ENCODE measurements at places on chromosomes 4 and X.

GRCh38 chr4:10118048-10119004 lies 1.7 kb upstream of the WDR1 start:
- DNase-seq = no peak

DNA sequence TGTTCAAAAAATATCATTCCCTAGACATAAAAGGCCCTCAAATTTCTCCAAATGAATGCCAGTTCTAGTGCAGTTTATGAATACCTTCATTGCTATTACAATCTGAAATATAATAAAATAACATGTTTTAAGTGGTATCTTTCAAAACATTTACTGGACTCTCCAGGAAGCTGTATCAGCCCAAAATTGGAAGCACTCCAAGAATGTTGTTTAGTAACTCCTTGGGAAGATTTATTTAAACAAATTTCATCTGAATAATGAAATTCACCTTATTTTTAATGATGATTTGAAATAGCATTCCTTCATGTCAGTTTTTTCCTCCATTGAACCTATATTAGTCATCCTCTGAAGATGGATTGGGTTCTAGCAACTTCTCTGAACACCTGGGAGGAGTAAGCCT lies 217.2 kb upstream of the PCDH18 start:
- no peak for DNase-seq

DNA sequence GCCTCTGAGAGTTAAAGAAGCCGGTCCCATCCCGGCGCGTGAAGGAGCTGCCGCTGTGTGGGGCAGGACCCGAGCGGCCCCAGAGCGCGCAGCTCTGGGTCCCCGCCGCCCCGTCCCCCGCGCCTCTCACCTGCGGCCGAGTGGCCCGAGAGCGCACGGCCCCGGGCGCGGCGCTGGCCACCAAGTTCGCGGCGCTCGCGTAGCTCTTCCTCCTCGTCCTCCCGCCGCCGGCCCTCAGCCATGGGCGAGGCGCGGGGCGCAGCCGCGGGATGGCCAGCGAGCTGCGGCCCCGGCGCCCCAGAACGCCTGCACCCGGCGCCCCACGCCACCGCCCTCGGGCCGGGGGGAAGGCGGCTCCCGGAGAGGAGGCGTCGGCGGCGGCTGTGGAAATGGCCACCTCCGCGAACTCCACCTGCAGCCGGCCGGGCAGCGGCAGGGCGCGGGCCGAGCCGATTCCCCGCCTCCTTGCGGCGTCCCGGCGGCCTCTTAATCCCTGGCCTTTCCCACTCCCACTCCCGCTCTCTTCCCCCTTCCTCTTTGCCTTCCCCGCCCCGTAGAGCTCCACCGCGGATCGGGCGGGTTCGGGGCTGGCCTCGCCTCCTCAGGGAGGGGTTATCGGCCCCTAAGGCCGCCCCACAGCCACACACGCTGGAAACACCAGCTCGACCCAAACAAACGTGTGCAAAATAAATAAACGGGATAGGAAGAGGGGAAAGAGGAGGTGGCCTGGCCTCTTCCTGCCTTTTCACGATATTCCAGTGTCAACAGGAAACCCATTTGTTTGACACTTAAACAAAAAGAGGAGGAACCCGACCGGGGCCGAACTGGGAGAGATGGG lies at the start of gene SH3D19:
SH3D19 (minus strand) TSS at position 495 of the 838 bp plus-strand sequence; CDS start at position 242, 253 bp downstream.
- peak; percentile 67 for DNase-seq

DNA sequence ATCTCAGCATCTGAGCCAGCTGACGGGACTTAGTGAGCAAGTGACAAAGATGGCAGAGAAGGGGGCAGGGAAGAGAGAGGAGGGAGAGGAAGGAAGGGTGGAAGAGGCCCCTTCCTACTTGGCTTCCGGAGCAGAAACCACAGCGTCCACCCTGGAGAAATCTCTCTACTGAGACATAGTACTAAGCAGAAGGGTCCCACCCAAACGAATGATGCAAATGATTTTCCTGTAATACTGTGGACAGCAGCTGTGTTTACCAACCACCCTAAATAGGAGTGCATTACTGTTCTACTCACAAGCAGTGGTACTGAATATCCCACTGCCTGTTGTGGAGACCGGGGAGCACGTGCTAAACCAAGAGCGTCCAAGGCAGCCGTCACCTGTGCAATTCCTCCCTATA lies 29.4 kb downstream of the DTHD1 start:
- DNase-seq = no peak

GRCh38 chrX:11472879-11473278 lies 179.7 kb downstream of the AMELX start:
- no peak for DNase-seq

- DNase-seq = no peak
Measured at GRCh38 chrX:101229170-101229569, 9.6 kb downstream of the DRP2 start.

DNA sequence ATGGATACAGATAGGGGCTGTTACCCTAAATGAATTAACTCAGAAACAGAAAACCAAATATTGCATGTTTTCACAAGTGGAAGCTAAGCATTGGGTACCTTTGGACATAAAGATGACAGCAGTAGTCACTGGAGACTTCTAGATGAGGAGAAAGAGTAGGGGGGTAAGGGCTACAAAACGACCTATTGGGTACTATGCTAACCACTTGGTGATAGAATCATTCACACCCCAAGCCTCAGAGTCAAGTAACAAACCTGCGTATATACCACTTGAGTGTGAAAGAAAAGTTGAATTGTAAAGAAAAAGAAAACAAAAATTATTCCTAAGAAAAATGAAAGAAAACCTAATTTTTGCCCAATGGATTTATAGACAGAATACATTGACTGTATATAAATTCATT lies 7.7 kb upstream of the ARAP2 start:
- DNase-seq = no peak

DNA sequence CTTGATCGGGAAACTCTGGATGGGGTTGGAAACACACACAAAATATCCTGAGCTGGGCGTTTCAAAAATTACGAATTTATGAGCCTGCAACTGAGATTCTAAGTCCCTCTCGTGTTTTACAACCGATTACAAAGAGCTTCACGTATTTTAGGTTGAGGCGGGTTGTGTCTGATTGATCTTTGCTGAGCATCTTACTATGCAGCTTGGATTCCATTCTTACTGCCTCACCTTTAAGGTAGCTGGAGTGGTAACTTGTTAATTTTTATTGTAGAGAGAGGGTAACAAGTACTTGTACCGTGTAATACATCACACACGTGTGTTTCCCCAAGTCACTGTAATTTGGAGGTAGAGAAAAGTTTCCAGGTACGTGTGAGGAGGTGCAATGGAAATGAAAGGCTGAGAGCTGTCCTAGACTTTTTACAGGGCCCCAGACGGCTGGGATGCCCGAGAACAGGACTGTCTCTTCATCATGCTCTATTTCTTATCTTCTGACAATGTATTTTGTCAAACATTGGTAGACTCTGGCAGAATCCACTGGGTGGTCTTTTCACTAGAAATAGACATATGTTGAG lies 97.8 kb upstream of the TENM3 start:
- no peak for DNase-seq

DNA sequence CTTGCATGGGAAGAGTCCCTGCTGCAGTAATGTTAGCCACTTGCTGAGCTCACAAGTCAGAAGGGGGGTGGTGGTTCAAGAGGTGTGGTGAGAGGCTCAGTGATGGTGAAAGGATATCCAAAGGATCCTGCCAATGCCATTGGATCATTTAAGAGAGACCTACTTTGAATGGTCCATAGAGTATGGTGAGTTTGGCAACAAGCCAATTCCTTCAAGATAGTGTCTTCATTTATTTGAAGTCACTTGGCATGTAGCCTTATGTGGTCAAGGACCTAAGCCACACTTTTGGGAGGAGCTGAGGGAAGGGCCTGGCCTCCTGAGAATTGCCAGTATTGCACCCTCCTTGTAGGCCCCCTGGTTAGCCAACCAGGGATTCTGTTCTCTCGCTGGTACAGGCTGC lies 87.9 kb downstream of the TSPAN7 start:
- DNase-seq = no peak

DNA sequence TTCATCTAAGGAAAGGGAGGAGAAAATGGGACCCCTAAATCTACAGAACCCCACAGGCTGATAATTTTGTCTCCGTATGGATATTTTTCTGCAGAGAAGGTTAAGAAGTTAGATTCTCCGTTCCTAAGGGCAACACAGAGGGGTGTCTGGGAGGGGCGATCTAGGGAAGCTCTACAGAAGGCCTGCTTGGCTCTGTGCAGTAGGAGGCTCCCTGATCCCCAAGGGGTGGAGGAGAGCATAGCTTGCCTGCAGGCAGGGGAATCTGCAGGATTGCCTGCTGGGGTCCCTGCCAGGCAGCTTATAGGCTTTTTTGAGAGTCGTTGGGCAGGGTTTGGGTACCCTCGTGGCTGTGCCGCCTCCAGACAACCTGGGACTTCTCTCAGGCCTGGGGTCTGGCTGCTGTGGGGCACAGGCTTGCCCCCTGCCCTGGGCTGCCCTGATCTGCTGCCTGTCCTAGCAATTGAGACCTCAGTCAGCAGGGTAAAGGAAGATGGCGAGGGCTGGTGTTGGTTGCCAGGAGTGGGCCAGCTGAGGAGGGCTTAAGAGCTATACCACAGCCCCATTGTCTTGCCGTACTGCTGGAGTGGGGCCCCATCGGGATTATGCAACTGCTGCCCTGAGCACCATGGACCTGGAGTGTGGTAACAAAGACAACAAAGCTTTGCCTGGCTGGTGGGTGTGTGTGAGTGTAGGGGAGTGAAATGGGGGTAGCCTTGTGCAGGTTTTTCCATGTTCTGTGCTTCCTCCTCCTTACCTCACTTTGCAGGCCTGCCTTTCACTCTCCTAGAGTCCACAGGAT lies 74.1 kb downstream of the EFNB1 start:
- DNase-seq = no peak

- DNase-seq = no peak
Measured at GRCh38 chrX:147917700-147918695, 6.3 kb downstream of the FMR1 start.

DNA sequence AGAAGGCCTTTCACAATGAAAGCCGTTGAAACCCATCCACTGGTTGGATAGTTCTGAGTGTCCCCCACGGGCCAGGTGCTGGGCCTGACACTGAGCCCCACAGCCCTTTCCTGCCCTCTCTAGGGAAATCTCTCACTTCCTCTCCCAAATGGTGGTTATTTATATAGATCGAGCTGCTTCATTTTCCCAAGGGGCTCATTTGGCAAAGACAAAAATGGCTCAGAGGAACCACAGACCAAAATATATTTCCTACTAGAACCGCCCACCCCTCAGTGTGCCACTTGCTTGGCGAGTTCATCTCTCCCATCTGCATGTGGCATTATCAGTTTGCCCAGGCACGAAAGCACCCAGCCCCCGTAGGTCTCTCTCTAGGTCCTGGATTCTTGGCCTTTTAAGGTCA lies 53.3 kb upstream of the STIM2 start:
- DNase-seq = no peak

DNA sequence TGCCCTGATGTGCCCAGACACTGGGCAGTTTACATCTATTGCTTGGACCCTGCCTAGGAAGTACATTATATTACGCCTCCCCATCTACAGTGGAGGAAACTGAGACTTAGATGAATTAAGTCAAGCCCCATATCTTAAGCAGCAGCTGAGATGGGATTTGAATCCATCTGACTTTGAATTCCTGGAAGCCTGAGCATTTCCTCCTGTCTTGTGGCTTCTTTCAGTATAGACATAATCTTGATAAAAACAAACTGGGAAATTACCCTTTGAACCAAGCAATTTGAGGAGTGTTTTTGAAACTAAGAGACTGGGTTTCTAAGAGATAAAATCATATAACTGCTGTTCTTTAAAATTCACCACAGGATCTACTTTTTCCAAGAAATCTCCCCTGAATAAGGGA lies 18.6 kb downstream of the LIMCH1 start:
- DNase-seq = no peak

- no peak for DNase-seq
Measured at GRCh38 chr4:700587-701264, 4.9 kb upstream of the PCGF3 start.

DNA sequence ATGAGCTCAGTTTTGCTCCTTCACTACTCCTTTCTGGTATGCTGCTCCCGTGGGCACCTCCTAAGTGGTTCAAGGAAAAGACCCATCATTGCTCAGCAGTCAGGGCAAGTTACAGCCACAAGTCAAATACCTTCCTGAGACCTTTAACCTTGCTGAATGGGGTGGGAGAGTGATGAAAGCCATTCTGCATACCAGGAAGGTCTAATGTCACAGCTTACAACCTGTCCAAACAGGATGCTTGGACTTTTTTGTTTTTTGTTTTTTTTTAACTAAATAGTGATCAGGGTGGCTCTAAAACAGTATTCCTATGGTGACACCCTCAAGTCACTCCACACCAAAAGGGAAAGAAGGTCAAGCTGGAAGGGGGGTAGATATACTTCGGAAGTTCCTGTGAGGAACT lies 93.1 kb downstream of the GPC3 start:
- no peak for DNase-seq

DNA sequence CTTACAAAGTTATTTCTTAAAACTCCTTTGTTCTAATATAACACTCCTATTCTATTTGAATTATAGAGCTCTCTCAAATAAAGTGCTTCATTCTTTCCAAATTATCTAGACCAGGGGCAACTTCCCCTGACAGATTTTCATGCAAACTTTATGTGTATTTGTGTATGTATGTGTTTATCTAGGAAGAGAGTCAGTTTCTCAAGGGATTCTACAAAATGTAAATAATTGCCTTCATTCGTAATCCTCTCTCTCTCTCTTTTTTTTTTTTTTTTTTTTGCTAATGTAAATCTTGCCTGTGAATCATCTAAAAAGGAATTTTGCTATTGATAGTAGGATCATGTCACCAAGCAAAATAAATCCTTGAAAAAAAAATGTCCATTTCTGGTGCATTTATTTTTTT lies 38.9 kb upstream of the RBPJ start:
- DNase-seq = no peak

- DNase-seq = no peak
Measured at GRCh38 chr4:23337292-23337691, 552.6 kb downstream of the PPARGC1A start.

- DNase-seq = no peak
Measured at GRCh38 chr4:1195109-1195671, 22.8 kb upstream of the SPON2 start.

DNA sequence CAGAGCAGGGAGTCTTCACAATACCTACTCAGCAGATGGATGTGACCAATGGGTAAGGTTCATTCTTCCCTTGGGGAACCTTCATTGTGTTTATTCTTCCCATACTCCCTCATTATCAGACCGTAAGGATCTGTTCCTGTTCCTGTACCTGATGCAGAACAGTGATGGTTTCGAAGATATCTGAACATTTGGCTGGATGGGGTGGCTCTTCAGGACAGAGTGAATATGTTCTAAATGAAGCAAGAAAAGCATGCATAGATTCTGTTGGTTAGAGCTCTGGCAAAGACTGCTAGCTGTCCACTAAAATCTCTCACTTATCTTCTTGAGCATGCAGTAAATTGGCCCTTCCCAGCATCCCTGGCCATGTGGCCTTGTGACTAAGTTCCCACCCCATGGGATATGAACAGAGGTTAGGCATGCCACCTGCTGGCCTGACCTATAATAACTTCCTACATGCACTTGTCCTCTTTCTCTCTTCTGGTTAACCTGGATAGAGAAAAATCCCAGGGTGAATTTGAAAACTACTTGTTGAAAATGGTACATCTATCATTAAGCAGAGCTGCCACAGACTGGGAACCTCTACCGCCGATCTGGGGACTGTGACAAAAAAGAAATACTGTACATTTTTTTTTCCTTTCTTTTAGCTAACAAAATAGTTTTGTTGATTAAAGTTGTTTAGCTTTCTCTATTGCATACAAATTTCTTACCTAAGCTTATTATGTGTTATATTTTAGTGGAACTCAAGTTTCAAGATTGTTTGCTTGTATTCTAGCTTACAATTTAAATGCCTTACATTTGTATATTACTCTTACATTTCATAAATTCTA lies 60.0 kb upstream of the BANK1 start:
- peak; percentile 1 for DNase-seq

GRCh38 chrX:1598021-1598875 lies 6.8 kb downstream of the AKAP17A start:
- DNase-seq = no peak

Data from C1 segment of cervical spinal cord (tissue), 14 donors.